ENCODE measurements at places on chromosomes 6 and 20.

DNA sequence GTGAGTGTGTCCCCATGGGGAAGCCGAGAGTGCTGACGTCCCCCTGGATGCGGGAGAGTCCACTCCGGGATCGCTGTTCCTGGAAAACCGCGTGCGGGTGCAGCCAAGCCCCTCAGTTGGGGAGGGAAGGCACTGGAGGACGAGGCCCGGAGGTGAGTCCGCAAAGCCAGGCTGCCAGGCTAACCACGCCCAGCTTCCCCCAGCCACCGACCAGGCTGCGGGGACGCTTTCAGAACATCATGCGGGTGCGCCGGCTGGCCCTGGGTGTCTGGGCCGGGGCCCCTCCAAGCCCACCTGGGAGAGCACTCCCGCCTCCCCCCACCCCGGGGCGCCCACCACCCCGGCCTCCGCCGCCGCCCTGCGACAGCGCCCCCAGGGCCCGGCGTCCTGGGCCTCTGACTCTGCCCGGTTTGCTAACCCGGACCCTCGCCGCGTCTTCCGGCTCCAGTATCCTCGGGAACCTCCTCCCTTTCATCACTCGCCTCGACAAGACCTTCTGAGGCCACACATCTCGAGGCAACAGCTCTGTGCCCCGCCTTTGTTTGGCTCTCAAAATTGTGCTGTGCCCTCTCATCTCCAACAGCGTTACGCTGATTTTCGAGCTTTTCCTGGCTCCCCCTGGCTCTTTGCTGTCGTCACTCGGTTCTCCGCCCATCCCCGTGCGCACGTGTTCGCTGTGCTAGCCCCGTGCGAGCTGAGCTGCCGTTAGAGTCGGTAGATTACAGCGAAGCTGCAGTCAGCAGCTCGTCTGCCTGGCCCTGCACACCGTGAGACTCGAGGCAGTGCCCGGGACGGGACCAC is 47.1 kb upstream of the ENTPD6 start:
- peak; percentile 50 for DNase-seq

GRCh38 chr6:39932386-39932910 is 1.8 kb downstream of the MOCS1 start:
- no peak for DNase-seq

GRCh38 chr6:30073489-30074235 is 1.9 kb downstream of the RNF39 start:
- DNase-seq = no peak

- DNase-seq = no peak
Observed at GRCh38 chr6:127737768-127738167, 160.8 kb downstream of the C6orf58 start.

All from fibroblast of skin of right quadriceps (primary cell).